NCI-H1417 (cell line): ENCODE measurements at places on chromosomes 11 and 22.

GRCh38 chr11:102719620-102720277 is 5.0 kb downstream of the MMP8 start:
- no peak for DNase-seq

DNA sequence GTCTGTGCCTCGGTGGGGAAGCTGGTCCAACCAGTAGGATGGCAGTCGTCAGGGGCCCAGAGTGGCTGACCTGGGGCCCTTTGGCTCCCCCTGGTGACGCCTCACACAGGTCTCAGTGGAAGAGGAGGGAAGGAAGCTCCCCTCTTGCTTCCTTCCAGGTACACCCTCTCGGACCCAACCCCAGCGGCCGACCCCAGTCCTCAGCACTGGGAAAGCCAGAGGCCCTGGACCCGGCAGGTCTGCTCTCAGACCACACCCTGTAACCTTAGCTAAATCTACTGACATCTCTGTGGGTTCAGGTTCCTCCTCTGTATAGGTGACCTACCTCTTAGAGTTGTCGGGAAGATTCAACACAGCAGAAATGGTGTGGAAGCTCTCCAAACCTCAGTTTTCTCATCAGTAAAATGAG is 3.4 kb upstream of the SCUBE1 start:
- peak; percentile 54 for DNase-seq

- no peak for DNase-seq
Measured at GRCh38 chr11:46414879-46415278, 23.3 kb upstream of the CHRM4 start.

DNA sequence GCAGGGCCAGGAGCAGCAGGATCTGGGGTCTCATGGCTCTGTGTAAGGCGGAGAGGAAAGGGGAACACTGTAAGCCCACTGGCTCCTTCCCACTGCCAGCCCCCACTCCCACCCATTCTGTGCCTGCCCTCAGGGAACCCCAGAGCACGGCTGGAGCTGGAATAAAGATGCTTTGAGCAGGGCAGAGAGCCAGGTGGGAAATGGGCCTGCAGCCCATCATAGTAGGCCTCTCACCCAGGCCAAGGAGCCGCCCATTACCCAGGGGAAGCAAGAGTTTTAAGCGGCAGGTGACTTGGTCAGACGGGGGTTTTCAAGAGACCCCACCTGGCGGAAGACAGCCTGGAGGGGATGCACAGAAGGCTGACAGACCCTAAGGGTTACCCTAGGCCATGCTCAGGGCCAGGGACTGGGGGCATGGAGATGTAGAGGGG is 4.6 kb downstream of the LRRC32 start:
- DNase-seq = no peak

- peak; percentile 41 for DNase-seq
Measured at GRCh38 chr22:32202539-32203180, 2.2 kb downstream of the RFPL2 start.

- DNase-seq = no peak
Measured at GRCh38 chr11:78533399-78533798, 41.3 kb downstream of the NARS2 start.

DNA sequence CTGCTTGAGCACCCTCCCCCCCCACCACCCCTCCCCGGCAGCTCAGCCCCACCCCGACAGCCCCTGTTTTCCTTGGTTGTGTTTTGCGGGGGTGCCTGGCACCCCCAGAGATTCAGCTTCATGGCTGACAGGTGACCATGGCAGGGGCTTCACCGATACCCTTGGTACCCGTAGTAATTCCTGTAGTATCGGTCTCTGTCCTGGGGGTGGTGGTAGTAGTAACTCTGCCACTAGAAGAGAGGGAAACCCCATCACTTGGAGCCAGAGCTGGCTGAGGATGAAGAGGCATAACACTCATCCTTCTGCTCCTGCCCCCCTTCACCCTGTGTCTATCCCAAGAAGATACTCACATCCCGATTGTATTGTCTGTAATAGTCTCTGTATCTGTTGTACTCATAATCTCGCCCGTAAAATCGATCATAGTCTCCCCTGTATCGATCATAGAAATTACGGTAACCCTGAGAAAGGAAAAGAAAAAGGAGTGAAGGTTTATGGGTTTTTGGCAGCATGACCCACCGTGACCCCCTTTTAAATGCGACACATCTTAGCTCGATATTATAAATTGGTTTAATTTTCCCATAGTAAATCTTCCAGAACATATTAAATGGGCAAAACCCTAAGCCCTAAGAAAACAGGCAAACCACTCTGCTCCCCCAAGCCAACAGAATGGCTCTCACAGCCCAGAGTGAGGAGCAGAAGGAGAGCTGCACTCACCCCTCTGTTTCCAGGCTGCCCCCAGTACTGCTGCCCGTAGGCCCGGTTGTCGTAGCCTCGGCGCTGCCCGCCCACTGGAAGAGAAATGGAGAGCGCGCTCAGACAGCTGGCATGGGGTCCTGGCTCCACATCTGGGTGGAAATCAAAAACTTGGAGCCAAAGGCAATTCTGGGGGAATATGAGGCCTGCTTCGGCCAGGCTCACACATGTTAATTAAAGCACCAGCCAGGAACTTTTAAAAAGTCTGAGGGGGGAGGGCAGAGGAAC is 8.0 kb downstream of the GNG3 start:
- no peak for DNase-seq

DNA sequence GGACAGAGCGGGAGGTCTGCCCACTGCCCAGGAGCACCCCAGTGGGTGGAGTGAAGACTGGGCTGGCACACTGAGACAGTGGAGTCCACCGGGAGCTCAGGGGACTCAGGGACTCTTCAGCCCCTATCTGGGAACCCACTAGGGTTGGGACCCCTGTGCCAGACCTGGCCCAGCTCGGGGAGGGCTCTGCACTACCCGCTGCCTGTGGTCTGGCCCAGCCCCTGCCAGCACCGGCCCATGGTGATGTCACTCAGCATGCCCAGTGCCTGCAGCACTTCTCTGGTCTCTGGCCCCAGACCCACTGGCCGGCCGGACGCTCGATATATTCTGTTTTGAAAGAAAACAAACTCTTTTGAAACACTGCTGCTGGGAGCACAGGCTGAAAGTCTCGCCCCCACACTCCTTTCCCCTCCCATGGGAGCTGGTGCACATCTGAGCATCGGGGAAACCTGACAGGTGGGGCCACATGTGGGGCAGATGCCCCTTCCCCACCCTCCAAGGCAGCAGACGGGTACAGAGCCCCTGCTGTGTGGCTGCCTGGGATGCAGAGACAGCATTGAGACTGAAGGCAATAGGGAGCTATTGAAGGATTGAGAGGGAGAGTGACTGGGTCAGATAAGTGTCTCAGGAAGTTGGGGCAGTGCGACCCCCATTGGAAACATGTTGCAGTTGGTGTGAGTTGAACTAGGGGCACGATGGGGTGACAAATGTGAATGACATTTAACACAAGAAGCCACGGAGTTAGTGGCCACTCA is 62.9 kb downstream of the MYEOV start:
- DNase-seq = no peak

DNA sequence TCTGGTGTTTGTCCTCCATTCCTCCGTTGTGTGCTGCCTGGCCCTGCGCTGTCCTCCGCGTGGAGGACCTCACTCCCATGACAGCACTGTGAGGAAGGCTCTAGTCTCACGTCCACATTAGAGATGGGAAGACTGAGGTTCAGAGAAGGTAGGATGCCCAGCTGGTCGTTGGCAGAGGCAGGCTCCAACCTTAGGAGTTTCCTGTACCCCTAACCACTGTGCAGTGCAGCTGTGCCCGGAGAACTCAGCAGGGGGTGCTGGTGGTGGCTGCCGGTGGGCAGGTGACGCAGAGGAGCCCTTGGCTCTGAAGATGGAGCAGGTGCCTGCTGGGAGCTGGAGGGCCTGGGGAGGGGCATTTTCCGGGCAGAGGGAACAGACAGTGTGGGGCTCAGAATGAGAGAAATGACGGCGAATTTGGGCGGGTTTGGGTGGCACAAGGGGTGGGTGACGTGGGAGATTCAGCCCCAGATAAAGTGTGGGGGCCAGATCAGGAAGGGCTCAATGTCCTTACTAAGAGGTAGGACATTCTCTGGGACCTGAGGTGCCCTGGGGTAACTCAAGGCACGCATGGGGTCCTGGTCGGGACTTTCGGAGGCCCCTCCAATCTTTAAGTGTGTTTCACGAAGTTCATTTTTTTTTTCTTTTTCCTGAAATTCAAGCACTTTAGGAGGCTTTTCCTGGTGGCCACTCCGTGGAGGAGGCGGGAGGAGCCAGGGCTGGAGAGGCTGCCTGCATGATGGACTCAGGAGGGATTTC is 535.0 kb downstream of the TBC1D22A start:
- no peak for DNase-seq

- no peak for DNase-seq
Measured at GRCh38 chr22:22882033-22882717, 5.4 kb upstream of the IGLL5 start.

DNA sequence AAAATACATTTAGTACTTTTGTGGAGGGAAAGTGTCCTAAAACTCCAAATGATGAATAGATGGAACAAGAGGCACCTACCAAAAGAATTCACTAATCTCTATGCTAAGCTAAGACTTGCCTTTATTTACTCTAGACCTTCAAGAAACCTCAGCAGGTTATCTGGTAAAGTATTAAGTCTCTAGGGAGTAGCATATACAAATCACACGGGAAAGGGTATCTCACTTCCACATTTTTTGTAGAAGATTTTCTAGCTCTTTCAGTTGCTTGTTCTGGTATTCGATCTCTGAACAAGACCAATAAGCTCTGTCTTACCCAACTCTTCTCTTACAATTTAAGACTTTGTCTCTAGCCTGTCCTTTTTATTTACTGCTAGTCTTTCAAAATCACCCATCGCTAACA is 18.1 kb upstream of the CADM1 start:
- DNase-seq = no peak

DNA sequence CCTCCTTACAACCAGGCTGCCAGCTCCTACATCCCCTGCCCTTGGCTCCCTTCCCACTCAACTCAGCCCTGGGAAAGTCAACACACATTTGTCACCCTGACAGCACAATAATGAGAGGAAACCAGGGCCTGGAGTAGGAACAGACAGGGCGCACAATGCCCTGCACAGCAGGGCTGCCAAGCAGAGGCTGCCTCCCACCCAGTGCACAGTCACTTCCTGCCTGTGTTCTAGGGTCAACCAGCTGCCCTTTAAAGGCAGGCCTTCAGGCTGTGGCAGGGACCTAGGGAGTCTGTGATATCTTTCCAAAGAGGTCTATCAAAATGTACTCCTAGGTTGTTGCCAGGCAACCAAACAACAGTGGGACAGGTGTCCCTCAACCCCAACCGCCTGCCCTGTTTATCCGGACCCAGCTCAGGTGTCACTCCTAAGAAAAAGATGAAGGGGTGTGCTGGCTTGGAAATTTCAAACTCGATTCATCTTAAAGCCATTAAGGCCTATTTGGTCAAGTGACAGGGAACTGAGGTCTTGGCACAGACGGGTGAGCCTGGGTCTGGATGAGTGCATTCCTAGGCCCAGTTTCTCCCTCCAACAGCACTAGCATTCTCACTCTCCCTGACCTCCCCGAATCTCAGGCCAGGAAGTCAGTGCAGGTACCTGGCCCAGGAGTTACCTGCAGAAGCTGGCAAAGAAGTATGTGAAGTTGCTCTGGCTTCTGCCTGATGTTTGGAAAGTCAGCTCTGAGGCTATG is 110.3 kb upstream of the PITPNB start:
- DNase-seq = peak; percentile 82

- DNase-seq = no peak
Measured at GRCh38 chr11:68099474-68100405, 21.4 kb downstream of the CHKA start.
